ENCODE measurements at places on chromosomes 13 and 19.

- DNase-seq = peak; percentile 53
Observed at GRCh38 chr19:50461066-50461875, 15.0 kb upstream of the EMC10 start.

GRCh38 chr19:39520541-39521484, 5.9 kb downstream of the SELENOV start:
- no peak for DNase-seq

- DNase-seq = peak; percentile 63
Observed at GRCh38 chr13:29707876-29708543, 112.5 kb upstream of the SLC7A1 start.

GRCh38 chr13:50290186-50290585, 274.9 kb downstream of the KCNRG start:
- no peak for DNase-seq

DNA sequence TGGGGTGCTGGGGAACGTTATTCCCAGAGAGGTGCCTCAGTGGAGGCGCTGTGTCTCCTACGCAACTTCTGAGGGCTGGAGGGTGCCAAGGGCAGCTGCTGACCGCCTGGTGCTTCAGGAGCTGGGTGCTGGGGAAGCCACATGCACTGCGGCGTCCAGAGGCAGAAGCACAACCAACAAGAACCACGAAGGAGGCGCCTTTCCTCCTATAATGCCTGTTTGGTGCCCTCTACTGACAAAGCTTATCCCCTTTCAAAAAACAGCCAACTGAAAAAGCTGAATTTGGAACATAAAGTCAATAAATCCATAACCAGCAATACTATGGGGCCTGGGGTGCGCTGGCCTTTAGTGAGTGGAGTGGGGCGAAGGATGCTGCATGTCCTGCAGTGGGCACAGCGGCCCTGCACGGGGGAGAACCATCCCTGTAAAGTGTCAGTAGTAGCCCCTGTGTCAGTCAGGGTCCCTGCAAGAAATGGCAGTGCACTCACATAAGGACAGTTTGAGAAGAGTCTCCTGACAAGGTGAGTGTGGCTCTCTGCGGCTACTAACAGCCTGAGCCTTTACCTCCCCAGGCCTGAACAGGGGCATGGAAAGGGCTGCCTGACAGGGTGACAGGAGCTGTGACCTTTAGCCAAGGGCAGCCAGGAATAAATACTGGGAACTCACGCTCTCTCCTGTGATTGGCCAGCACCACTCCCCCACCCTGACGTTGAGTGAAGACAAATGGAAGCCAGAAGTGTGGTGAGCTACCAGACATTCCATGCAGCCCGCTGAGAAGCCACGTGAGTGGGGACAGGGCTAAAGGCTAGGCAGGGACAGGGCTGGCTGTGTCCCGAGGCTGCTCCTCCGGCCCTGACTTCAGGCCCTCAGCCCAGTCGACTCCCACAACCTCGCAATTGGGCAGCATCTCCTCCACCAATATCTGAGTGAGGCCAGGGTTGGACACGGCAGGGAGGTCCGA, 4.5 kb upstream of the B3GNT8 start:
- peak; percentile 33 for DNase-seq

GRCh38 chr13:23212671-23213070, 31.9 kb downstream of the SGCG start:
- no peak for DNase-seq

GRCh38 chr19:42023121-42023942, 29.3 kb upstream of the ATP1A3 start:
- no peak for DNase-seq

DNA sequence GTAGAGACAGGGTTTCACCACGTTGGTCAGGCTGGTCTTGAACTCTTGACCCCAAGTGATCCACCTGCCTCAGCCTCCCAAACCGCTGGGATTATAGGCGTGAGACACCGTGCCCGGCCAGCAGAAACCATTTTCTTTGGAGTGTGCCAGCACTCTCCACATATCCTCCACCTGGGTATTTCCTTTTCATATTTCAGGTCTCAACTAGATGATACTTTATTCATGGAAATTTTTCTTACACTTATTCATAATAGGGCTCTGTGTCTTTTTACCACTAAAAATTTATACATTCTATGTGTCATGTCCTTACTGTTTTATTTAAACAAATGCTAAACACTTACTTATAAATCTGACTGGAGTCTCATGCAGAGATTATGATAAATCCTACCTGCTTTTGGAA, 305.9 kb downstream of the PCDH20 start:
- no peak for DNase-seq

- DNase-seq = no peak
Observed at GRCh38 chr13:92963029-92963428, 263.6 kb upstream of the GPC6 start.

- no peak for DNase-seq
Observed at GRCh38 chr13:38979891-38980749, 10.5 kb downstream of the STOML3 start.

DNA sequence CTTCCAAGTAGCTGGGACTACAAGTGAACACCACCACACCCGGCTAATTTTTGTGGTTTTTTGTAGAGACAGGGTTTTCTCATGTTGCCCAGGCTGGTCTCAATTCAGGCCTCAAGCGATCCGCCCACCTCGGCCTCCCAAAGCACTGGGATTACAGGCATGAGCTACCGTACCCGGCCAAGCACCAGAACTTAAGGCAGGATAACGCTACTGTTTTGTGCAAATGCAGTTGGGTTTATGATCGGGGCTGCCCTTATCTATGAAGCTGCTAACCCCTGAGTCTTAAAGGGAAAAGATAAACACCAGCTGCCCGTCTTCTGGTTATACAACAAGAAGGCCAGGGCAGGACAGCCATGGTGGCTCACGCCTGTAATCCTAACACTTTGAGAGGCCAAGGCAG, 12.6 kb upstream of the TM6SF2 start:
- no peak for DNase-seq

DNA sequence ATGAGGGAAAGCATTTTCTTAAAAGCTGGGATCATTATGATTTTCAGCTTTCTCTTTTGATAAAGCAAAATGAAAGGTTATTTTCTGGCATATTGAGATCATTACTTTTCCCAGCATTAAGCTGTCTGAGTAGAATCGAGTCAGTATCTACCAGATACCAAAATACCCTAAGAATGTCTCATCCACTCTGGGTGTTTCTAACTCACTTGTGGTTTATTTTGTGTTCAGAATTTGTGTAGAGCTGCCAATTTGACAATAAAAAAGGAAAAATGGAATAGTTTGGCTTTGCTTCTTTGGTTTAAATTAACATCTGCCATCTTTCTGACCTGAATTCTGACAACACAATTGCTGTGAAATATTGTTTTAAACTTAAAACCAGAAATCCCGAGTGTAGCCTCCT, 438.7 kb upstream of the ARGLU1 start:
- no peak for DNase-seq

DNA sequence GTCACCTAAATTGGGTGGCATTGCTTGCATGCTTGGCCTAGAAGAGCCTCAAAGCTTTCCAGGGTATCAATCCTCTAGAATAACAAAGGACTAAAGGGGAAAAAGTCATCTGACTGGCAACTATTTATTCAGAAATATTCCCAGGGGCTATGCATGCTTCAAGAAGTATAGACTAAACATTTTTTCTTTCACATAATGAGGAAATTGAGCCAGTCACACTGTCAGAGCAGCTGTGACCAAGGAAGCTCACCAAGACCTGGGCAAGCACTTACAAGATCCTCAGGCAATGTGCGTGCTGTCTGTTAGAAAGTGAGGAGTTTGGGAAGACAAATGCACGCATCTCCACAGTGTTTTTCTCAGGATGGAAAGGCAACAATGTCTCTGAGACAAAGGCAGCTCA, 747.2 kb downstream of the DIAPH3 start:
- no peak for DNase-seq

GRCh38 chr19:7507884-7508283, 8.0 kb upstream of the ZNF358 start:
- DNase-seq = no peak

GRCh38 chr19:6161271-6161850, 25.9 kb downstream of the ACSBG2 start:
- peak; percentile 33 for DNase-seq

- DNase-seq = no peak
Observed at GRCh38 chr13:53182724-53183123, 154.1 kb downstream of the OLFM4 start.

GRCh38 chr19:32669310-32669709, 5.7 kb downstream of the ANKRD27 start:
- no peak for DNase-seq

GRCh38 chr19:53912653-53913052, 3.6 kb downstream of the CACNG7 start:
- no peak for DNase-seq

GRCh38 chr13:35718084-35718483, 241.6 kb upstream of the MAB21L1 start:
- no peak for DNase-seq

DNA sequence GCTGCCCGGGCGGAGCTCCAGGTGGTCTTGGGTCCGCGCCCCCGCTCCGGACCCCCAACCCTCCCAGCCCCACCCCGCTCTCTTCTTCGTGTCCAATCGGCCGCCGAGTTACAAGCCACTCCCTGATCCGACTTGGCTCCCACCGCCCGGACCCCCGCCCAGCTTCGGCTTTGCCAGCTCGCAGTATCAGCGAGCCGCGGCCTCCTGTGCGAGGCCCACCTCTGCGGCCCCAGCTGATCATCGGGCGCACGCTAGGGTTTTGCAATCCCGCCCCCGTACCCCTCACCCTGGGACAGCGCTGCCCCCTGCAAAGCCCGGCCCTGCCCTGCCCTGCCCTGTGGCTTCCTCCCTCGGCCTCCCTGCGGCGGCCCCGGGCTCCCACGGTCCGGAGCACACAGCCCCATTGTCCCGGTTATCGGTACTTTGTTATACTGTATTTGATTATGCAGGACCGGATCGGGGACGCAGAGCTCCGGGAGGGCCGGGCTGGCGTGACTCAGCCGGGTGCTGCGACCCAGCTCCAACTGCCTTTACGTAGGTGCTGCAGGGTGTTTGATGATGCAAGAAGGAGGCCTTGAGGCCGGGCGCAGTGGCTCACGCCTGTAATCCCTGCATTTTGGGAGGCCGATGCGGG, 598 bp upstream of the LPAR2 start:
- DNase-seq = peak; percentile 64

GRCh38 chr13:79404985-79405384, 1.1 kb downstream of the RBM26 start:
- peak; percentile 43 for DNase-seq

GRCh38 chr19:28196101-28196500, 1016.9 kb downstream of the UQCRFS1 start:
- no peak for DNase-seq

DNA sequence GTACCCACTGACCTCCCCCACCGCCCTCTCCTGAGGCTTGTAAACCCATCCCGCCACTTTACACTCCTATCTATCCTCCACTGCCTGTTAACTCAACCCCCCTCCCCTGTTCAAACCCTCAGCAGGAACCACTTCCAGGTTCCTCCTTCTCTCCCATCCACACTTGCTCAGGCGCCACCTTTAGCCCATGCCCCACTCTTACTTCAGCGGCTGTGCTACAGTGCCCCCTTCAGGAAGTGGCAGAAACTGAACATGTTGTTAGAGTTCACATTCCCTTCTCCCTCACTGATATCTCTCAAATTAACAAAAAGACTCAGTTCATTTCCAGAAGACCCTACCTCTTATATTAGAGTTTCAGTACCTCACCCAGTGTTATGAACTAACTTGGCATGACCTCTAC, 49.4 kb downstream of the ZNF91 start:
- DNase-seq = no peak

DNA sequence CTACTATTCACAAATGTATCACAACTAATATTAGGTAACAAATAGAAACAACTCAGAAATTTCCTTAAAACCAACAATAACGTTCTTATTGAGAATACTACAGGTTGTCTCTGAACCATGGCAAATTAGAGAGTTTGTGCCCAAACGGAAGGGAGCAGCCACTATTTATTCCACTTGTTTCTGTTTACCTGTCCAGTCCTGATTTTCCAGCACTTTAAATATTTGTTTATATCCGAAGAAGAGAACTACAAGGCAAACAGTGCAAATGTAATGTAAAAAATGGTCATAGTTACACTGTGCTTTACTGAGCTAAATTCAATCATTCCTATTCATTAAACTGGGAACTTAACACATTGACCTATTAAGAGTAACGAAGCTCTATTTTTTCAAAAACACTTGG, 9.2 kb downstream of the SUCLA2 start:
- DNase-seq = no peak

DNA sequence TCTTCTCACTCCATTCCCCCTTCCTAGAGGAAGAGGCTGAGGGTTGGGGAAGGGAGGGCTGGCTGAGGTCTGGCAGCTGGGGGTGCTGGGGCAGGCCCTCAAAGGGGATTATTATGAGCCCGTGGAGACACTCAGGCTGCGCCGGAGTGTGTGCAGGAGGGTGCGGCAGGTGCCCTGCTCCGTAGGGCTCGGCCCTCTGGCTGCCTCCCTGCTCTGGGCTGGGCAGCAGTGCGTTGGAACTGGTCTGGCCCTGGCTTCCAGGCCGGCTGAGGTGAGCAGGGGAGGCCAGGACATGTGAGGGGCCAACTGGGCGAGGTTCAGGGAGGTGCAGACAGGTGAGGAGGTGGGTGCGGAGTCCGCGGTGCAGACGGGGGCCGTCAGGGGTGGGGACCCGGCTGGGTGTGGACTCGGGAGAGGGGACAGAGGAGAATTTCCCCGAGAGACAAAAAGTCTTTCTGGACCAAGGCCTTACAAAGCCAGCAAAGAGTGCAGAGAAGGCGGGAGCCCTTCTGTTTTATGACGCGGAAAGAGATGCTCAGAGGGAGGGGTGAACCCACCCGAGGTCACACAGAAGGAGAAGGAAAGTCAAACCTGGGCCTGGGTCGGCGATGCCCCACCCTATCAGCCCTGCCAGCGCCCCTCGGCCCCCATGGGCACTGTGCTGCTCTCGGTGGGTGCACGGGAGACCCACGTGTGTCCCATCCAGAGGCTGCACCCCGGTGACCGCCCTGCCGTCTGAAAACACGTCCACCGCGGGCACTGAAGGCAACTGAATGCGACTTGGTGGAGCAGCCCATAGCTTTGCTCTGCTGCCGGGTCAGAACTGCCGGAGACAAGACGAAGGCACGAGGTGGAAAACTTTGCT, 31.0 kb downstream of the PIP5K1C start:
- DNase-seq = no peak

DNA sequence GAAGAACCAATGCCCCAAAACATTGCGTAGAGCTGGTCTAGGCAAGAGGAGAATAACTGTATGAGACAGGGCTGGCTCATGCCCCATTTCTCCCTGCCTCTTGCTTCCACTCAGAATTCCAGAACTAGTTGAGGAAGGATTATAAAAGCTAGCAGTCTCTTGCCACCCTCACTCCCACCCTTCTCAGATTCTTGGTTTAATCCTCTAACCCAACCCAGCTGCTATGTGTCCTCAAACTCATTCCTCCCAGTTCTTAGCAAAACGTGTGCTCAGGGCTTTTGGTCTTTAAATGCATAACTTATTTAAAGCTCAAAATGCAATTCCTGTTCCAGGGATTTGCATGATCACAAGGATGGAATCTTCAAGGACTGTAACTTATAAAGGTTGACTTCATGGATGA, 466.3 kb downstream of the COG6 start:
- DNase-seq = no peak
